ENCODE measurements at places on chromosomes 4 and X.

- DNase-seq: no peak
These were observed 46.1 kb upstream of the VEGFC start for GRCh38 chr4:176838601-176839433.

GRCh38 chr4:30962939-30963338, 242.8 kb downstream of the PCDH7 start:
- DNase-seq: no peak

- DNase-seq: no peak
These were observed 493 bp upstream of the KCNIP4 start for GRCh38 chr4:21949073-21949457.

GRCh38 chr4:74878323-74878722, 54.6 kb upstream of the PARM1 start:
- DNase-seq: no peak

GRCh38 chr4:3677748-3678070, 88.5 kb upstream of the ADRA2C start:
- DNase-seq: peak; percentile 27

GRCh38 chr4:73687421-73687820, 52.9 kb upstream of the CXCL8 start:
- DNase-seq: no peak

DNA sequence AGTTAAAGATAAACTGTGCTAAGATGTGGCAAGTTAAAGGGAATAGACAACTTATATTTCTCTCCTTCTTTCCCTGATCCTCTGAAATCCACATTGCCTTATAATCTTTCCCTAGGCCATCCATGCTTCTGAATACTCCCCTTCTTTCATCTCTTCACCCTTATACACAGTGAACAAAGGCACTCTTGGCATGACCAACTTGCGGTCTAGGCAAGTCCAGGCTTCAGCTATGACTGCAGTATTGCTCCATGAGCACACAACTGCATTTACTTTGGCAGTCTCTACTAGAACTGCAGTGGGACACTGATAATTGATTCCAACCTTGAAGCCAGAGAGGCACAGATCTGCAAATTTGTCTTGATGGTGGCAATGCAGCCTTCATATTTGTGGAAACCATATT, 24.2 kb upstream of the UBA6 start:
- DNase-seq: no peak

DNA sequence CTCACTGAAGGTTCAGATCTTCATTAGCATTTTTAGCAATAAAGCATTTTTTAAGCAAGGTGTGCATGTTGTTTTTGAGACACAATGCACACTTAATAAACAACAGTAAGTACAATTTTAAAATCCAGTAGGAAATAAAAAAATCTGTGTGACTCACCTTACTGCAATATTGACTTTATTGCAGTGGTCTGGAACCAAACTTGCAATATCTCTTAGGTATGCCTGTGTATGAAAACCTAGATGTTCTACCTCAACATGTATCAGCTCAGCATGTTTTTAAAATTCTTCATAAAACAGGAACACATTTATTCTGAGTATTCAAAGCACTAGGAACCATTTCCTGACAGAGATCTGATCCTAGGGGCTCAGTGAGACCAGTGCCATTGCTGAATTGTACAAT, 26.7 kb downstream of the NR0B1 start:
- DNase-seq: no peak

- DNase-seq: peak; percentile 3
These were observed 134.8 kb downstream of the NAP1L3 start for GRCh38 chrX:93538575-93538974.

DNA sequence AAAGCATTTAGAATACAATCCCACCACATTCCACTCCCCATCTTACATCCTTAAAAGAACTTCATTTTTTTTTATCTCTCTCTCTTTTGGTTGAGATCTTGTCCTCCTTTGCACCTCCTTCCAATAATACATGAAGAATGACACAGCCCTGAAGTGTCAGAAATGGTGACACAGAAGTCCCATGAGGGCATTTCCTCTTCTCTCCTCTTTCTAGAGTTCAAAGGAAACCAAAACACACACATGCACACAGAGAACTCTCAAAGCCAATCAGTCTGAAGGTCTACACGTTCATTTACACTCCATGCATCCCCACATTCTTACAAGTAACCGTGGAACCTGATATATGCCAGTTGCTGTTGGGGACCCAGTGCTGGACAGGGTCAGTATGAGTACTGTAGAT, 450.7 kb downstream of the HNRNPD start:
- no peak for DNase-seq

- no peak for DNase-seq
These were observed 87.8 kb downstream of the RAPGEF2 start for GRCh38 chr4:159190651-159191050.

- DNase-seq: no peak
These were observed 265.3 kb downstream of the ZNF674 start for GRCh38 chrX:46279925-46280313.

- no peak for DNase-seq
These were observed 25.7 kb upstream of the C1QTNF7 start for GRCh38 chr4:15402146-15402545.

- DNase-seq: no peak
These were observed 71.1 kb upstream of the PPP3CA start for GRCh38 chr4:101418466-101418865.

DNA sequence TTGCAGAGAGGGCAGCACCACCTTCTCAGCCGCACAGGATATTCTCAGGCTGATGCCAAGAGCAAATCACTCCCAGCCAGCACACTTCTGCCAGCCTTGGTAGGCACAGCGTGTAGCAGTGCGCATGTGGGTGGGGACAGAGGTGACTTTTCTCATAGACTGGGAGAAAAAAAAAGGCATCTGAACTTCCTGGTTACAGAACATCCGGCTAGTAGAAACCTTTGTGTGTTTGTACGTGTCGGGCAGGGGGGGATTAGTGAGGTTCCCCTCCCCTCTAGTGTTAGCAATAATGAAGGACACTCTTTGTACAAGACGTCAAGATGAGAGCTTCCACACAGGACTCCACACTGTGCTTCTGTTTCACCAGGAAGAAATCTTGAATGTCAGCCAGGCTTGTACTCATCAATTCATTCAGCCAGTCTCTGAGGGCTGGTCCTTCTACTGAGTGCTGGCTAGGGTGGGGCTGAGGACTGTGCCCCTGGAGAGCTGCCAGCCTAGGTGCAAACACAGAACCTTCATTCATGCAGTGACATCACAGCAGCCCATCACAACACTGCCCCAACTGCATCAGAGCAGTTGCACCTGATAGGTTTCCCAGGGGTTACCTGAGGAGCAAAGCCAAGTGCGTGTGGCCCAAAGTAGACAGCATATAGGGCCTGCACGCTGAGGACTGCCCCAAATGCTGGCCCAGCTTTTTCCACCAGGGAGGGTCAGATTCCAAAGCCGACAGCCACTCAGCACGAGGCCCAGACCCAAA, 34.7 kb downstream of the SLC25A5 start:
- DNase-seq: no peak

- no peak for DNase-seq
These were observed 107.6 kb upstream of the STK26 start for GRCh38 chrX:131915488-131915887.

DNA sequence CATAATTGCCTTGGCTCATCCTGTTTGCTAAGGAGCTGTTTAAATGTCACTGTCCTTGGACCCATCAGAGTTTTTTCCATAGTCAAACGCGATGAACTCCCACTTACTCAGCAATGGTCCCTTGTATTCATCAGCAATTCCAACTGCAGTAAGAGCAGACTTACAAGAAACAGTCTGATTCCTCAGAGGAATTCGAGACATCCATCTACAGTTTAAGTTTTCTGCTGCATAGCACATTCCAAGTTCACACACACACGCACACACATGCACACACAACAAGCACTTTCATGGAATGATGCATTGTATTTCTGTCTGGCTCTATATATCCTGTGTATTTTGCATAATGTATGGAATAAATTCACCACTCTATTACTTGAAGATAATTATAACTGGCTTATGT, 32.7 kb upstream of the TMEM150C start:
- DNase-seq: no peak

GRCh38 chr4:184528051-184528450, 53.7 kb upstream of the IRF2 start:
- DNase-seq: no peak

DNA sequence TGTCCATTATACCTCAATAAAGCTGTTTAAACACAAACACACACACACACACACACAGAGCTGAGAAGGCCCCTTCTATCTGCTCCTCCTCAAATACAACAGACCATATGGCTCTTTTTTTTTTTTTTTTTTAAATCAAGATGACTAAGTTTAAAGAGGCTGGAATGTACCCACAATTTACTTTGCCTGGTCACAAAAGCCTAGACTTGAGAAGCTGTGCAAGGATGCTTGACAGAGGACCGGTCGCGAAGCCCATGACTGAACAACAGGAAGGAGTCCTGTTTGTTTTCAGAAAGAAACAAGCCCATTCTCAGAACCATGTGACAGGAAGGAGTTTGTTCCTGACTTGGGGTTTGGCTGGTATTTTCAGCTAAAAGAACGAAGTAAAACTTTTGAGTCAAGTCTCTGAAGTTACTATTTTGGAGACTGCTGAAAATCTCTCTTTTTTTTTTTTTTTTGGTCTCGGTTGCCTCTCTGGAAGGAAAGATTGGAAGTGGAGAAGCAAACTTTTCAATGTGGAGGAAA, 650.9 kb upstream of the TENM3 start:
- DNase-seq: no peak

- peak; percentile 74 for DNase-seq
These were observed 34.7 kb downstream of the VSIG4 start for GRCh38 chrX:66004928-66005829.

DNA sequence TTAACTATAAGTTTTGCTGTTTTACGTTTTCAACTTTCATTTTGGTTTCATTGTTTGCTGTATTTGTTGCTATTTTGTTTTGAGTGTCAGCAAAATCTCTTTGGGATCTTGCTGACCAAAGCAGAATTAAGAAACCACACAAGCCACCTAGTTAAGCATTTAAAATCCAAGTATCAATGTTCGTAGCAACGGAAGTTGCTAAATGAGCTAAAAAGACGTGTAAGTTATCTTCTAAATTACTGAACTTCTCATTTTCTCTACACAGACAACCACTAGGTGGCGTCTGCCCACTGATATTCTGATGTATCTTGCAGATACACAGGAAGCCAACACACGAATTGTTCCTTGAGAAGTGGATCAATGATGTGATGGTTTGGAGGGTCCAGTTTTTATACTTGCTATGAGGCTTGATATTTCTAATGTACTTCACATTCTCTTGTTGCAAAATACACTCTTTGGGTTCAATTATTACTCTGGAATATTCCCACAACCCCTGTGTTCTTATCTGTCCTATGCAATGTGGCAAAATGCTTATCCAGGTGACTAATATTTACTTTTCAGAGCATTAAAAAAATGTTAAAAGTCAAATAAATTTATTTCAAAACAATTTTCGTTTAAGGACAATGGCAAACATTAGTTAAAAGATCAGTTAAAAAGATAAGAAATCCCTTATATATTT, 250.5 kb downstream of the TECRL start:
- peak; percentile 84 for DNase-seq

DNA sequence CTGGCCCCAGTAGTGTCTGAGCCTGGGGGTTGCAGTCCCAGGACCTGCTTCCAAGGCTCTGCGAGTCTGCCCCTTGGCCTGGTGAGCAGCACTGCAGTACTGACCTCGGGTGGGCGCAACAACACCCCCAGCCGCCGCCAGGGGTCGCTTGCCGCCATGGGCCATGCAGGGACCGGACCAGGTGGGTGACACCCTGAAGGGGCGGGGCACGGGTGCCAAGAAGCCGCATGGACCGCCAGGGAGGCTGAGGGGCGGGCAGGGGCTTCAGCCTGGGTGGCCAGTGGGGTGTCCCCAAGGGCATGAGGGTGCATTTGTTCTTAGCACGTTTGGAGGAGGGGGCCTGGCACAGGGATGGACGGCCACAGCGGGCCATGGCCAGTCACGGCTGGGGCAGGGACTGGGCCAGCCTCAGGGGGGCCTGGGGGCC, 25.0 kb downstream of the TACC3 start:
- DNase-seq: peak; percentile 89

DNA sequence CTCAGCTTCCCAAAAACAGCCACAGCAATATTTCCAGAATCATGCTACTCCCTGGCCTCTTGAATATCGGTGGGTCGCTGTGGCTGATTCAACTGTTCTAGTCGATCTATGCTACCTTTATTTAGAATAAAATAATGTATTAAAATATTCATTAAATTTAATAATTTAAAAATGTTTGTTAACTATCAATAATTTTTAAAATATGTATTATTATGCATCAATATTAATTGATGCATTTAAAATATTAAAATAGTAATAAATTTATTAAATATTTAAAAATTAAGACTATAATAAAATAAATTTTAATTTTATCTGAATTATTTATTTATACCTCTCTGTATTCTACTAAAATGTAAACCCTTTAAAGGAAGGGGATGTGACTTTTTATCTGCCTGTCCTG, 19.0 kb downstream of the ARSD start:
- DNase-seq: no peak

DNA sequence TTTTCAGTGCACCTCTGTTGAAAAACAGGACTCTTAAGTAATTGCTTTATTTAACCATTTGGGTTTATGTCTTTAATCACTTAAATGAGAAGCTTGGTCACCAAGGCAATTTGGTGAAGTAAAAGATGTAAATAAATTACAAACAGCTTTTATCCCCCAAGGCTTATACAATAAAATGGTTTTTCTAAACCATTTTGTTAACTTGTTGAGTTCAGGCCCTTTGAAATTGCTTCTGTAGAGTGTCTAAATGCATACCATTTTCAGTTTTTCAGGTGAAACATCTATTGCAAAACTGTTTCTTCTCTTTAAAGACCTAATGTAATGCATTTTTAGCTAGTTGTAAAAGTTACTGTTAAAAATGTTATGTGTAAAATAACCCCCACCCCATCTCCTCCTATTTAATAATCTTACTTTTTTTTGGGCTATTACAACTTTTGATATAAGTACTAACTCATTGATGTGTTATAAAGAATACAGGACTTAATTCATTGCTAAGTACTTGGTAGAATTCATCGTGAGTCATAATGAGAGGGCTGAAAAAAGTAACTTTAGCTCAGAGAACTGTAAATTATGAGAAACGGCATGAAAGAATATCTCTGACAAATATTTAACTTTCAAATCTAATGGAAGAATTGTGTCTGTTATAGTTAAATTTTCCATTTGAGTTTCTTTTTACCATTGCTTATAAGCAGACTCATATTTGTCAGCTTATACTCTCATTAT, 4.5 kb downstream of the RAPGEF2 start:
- DNase-seq: no peak

DNA sequence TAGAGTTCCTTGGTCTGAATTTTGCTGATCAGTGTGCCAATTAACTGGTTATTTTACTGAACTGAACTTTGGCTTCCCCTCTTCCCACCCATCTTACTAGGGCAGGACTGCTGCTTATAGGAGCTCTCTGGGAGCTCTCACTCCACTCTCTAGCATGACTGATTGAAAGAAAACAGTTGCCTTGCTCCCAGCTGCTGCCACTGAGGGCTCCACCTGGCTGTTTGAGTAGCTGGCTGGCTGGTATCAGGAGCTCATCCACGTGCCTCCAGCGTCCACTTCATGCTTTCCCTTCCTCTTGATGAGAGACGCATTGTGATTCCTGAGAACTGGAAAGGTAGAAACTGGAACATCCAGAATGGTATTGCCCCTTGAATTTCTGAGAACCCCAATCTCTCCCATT, 73.0 kb upstream of the KLHL13 start:
- DNase-seq: no peak

Data from hematopoietic multipotent progenitor cell treated with erythropoietin and hydrocortisone succinate and interleukin-3 and kit ligand, for 6 days (in vitro differentiated cells).